ENCODE measurements at places on chromosomes 6 and 20.
A peak's percentile ranks its signal among the peaks of the same experiment; 100 is the strongest.

- no peak for DNase-seq
These were observed 51.2 kb downstream of the HNF4A start for GRCh38 chr20:44406572-44407137.

GRCh38 chr6:63745784-63746183, 110.2 kb downstream of the PHF3 start:
- no peak for DNase-seq

DNA sequence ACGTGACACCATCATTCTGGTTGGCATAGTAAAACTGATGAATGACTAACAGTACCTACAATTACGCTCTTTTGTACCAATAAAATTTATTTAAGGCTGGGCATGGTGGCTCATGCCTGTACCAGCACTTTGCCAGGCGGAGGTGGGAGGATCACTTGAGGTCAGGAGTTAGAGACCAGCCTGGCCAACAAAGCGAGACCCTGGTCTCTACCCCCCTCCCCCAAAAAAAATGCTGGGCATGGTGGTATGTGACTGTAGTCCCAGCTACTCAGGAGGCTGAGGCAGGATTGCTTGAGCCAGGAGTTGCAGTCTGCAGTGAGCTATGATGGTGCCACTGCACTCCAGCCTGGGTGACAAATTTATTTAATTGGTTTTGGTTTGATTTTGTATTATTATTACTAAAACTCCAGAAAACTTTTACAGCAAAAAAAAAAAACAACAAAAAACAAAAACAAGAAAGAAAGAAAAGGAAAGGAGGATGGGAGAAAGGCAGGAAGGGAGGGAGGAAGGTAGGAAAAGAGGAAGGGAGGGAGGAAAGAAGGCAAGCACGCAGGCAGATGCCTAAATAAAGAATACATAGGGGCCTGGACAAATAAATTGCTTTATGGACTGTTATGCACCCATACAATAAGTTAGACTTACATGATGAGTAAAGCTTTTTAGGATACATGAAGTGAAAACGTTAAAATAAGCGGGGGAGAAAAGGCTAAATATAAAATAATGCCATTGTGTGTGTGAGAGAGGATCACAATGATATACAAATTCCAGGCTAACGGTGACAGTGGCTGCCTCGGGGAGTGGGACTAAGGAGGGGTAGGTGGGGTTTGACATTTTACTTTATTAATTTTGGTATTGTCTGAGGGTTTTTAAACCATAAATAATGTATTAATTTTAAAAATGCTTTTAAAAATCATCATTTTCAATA, 682 bp upstream of the ZSCAN9 start:
- no peak for DNase-seq

DNA sequence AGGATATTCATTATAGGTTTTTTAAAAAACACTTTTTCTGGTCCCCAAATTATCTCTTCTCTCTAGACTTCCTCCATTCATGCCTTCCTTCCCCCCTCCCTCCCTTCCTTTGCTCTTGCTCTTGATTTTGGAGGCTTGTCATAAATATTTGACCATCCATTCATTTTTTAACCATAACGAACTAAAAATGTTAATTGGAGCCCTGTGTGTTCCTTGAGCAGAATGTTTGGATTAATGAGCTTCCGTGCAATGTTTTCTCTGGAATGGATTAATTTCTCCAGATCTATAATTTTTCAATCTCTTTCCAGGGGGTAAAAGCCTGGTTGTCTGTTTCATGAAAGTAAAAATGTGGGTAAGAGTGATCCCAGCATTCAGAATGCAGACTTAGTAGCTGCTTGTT, 155.5 kb downstream of the ESR1 start:
- no peak for DNase-seq

DNA sequence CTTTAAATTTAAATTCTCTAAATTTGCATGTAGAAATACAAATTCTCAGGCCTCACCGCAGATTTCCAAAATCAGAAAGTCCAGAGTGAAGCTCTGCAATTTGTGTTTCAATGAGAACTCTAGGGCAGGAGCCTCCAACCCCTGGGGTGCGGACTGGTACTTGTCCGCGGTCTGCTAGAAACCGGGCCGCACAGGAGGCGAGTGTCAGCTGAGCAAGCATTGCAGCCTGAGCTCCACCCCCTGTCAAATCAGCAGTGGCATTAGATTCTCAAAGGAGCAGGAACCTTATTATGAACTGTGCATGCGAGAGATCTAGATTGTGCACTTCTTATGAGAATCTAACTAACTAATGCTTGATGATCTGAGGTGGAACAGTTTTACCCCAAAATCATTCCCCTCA, 203.0 kb upstream of the PCSK2 start:
- no peak for DNase-seq

DNA sequence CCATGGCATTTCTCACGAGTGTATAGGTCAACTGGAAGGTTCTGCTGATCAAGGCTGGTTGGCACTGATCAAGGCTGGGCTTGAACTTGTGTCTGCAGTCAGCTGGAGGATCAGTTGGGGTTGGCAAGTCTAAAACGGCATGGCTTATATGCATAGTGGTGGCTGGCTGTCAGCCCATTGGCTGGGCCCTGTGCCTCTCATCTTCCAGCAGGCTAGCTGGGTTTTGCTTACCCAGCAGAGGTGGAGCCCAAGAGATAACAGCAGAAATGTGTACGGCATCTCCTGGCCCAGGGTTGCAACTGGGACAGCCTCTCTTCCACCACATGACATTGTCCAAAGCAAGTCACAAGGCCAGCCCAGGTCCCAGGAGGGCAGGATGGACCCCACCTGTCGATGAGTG, 158.2 kb downstream of the BMP7 start:
- DNase-seq: no peak

DNA sequence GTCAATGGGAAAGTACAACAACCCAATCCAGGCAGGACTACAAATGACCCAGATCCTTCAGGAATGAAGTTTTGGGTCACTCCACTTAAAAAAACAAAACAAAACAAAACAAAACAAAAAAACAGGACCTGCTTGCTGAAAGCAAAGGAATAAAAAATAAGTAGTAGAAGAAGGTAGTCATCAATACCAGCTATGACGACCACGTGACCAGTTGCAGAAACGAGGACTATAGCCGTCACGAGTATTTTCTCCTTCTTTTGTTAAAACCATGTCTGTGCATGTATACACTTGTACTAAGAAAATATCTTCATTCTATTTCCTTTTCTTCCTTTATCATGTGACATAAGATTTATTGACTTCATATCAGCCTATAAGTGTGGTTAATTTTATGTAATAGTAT, 308.4 kb upstream of the DEFB112 start:
- DNase-seq: no peak

GRCh38 chr20:9422321-9423057, 91.9 kb upstream of the LAMP5 start:
- no peak for DNase-seq

DNA sequence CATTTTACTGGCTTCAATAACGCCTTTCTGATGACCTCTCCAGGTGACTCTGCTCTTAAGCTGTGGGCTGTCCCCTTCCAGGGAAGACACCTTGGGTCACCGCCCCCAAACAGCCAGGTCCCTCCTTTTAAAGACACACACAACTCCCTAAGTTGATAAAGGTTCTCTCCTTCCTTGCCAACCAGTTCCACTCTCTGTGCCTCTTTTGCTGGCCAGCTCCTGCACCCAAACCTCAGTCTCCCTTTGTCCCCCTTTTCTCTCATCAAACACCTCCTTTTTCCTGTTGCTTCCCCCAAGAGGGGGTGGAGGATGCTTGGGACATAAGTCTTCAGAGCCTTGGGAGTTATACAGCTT, 1.0 kb downstream of the NCOA6 start:
- peak; percentile 79 for DNase-seq

- DNase-seq: no peak
These were observed 138.1 kb downstream of the TBXT start for GRCh38 chr6:166029506-166029905.

- no peak for DNase-seq
These were observed 148.4 kb upstream of the TOP1 start for GRCh38 chr20:40880063-40880728.

DNA sequence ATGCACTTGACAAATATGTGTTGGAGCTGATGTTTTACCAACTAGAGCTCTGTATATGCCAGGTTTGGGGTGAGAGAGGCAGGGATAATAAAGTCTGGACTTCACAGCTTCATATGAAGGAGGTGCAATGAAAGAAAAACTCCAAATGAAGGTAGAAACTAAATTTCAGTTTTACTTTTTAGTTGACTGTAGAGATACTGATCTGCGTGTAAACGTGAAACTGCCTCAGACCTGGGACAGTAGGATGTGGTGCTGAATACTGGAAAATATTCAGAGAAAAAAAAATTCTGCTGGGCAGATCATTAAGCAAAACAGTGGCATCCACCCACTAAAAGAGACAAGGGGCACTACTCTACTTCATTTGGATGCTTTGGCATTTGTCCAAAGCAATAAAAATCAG, 94.5 kb downstream of the BACH2 start:
- DNase-seq: no peak

GRCh38 chr6:18498408-18498807, 111.3 kb downstream of the RNF144B start:
- no peak for DNase-seq

GRCh38 chr6:33073431-33073871, at the start of gene HLA-DPA1:
Gene HLA-DPA1, minus strand, starts transcription at chr6:33073649.
- DNase-seq: no peak

DNA sequence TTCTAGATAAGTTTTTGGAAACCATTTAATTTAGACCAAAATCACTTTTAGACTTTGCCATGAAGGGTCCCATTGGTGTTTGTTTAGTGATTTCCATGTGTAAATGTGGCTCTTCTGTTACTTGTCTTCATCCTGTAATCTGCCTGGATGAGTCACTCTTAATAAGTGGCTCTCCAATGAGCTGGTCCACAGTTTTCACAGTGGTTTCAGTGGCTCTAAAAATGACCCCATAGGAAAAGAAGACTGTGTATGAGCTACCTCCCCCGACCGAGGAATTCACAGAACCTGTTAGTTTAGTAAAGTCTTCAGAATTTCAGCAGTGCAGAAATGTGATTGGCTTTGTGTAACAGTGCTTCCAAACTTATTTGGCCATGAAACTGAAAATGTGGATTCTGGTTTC, 492.0 kb upstream of the MARCKS start:
- peak; percentile 5 for DNase-seq

DNA sequence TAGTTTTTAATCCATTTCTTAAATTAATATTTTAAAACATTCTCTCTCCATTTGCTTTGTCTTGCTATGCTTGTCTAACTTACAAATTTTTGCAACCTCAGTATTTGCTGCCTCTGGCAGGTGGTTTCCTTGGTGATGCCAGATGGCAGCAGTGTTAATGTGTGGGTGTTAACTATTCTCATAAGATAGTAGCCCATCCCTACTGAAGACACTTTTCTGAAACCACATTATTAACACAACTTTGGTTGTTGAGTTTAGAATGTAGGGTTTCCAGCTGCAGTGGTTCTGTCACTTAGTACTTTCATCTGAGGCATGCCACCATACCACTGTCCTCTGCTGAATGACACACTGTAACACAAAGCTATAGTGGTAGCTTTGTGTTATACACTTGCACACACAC, 75.1 kb downstream of the MYO6 start:
- no peak for DNase-seq

DNA sequence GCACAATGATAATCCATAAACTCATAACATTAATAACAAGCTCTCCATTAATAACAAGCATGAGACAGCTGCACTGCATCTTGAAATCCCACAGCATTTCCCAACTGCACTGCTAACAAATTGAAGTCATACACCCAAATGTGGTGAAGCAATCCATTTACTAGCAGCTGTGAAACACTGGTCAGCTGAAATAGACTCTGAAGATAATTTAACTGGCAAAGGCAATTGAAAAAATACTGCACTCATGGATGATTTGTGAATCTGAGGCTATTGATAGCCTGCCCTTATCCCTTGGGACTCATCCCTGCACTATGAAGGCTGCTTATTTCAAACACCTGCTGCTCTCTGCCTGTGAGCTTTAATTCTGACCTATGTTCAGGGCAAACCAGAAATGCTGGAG, 49.1 kb upstream of the PLCB1 start:
- no peak for DNase-seq

DNA sequence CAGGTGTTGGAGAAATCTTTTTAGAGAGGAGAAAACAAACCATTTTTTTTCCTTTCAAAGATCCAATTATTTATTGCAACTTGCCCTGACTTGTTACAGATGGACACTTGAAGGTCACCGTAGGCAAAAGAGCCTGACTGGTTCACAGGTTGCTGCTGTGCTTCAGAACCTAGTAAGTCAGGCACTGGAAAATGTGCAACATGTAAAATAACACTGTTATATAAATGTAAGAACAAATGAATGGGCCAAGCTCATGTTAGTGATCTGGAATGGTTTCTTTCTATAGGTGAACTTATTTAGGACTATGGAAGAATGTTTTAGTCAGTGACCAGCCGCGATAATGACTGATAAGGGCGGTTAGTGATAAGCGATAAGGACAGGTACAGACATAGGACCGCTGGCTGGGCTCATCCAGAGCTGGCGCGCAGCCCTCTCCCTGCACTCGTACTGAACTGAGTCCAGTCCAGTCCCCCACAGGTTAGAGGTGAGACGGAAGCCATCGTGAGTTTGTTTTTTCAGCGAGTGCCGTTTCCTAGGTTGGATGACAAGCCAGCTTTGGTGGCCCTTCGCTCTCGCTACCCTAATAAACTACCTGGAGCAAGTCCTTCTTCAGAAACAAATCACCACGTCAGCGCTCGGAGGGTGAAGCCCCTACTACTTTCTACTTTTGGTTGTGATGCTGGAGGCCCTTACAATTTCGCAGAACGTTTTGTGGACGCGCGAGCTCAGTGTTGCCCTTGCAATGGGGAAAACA, 94.4 kb upstream of the PRDM1 start:
- no peak for DNase-seq

- DNase-seq: no peak
These were observed 29.7 kb downstream of the RREB1 start for GRCh38 chr6:7137335-7138045.

GRCh38 chr6:151068761-151069312, 170.9 kb upstream of the AKAP12 start:
- DNase-seq: peak; percentile 34

DNA sequence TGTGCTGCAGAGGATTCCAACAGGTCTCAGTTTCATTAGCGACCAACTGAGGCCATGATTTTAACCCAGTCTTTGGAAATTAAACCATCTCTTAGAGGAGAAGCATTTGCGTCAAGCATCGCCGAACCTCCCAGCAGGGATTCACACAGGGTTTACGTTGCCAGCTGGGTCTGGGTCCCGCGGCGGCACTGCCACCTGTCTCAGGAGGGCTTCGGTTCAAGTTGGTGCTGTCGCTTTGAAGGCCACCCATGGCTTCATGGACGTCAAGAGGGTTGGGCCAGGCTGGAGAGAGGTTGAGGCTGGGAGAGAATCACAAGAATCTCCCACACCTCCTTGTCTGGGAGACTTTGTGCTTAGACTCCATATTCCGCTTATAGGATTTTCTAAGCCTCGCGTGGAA, 43.0 kb upstream of the FRMD1 start:
- DNase-seq: no peak

DNA sequence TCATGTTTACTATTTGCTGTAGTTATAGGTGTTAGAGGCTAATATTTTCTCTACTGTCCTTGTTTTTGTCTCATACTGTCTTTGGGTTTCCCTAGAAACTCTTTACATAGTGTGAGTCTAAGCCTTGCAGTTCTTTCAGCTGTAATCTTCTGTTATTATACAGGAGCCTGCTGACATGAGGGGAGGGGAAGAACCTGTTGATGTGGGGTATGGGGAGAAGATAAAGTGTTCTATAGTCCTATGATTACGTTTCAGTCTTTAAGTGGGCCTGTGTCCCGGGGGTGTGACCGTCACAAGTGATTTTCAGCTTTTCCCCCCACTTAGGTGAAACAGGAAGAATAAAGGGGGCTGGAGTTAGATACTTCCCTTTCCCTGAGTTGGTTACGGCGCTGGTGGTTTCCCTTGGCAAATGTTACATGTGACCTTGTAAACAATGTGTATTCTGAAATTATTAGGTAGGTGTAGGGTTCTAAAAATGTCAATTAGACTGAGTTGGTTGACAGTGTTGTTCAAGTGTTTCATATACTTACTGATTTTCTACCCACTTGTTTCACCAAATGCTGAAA, 41.3 kb downstream of the REV3L start:
- DNase-seq: no peak

Data from RKO (cell line).